WTC11 (cell line): ENCODE measurements at places on chromosomes 7 and 10. TPM values are rescaled to one million over a fixed set of nuclear protein-coding genes. Genes with fewer than 3 reads are reported as not detected.
A peak's percentile ranks its signal among the peaks of the same experiment; 100 is the strongest.

Gene OPN1SW
- not detected in 3 replicates for total RNA-seq

GRCh38 chr10:839550-840205 lies 91.8 kb downstream of the LARP4B start:
- no peak overlapping the region for H3K27ac ChIP-seq
- H3K4me1 ChIP-seq, result no peaks in the 10 kb centered on the region
- peaks cover 44% of the 10 kb centered on the region for H3K36me3 ChIP-seq

- no peak overlapping the region for H3K4me3 ChIP-seq
- peaks cover 6% of the 10 kb centered on the region for H3K4me1 ChIP-seq
- H3K27ac ChIP-seq, result no peak overlapping the region
- H3K36me3 ChIP-seq, result no peaks in the 10 kb centered on the region
- H3K27me3 ChIP-seq, result no peaks in the 10 kb centered on the region
- DNase-seq, result no peak
Measured at GRCh38 chr10:101451667-101452069, 97.7 kb downstream of the BTRC start.

DNA sequence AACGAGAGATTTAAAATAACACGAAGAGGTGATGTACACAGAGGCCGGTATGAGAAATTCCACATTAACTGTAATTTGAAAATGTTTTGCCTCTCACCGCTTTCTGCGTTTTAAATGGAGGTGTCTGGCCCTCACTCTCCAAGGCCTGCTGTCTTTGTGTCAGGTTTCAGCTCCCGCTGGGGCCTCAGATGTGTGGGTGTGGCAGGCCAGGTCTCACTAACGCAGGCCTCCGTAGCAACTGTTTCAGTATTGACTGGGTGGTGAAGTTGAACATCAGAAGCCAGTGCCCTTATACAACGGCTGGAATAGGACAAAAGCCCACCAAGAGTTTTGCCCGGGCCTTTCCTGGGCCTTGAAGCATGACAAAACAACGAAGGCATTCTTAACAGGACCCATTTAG lies 303.1 kb downstream of the ADARB2 start:
- H3K36me3 ChIP-seq, result peaks cover 20% of the 10 kb centered on the region
- no peak overlapping the region for H3K4me3 ChIP-seq
- H3K4me1 ChIP-seq, result peaks cover 30% of the 10 kb centered on the region
- H3K27me3 ChIP-seq, result peaks cover 5% of the 10 kb centered on the region; the same call in 1 of the 2 replicates

- peaks cover 16% of the 10 kb centered on the region for H3K36me3 ChIP-seq
- peak overlapping the region; percentile 99 for H3K27ac ChIP-seq
- H3K27me3 ChIP-seq, result no peaks in the 10 kb centered on the region
Measured at GRCh38 chr10:11197878-11198277, 180.2 kb downstream of the CELF2 start.

GRCh38 chr7:26428571-26428970 lies 136.9 kb downstream of the SNX10 start:
- no peak for DNase-seq
- no peaks in the 10 kb centered on the region for H3K36me3 ChIP-seq
- H3K4me1 ChIP-seq, result peaks cover 15% of the 10 kb centered on the region
- no peak overlapping the region for H3K27ac ChIP-seq

DNA sequence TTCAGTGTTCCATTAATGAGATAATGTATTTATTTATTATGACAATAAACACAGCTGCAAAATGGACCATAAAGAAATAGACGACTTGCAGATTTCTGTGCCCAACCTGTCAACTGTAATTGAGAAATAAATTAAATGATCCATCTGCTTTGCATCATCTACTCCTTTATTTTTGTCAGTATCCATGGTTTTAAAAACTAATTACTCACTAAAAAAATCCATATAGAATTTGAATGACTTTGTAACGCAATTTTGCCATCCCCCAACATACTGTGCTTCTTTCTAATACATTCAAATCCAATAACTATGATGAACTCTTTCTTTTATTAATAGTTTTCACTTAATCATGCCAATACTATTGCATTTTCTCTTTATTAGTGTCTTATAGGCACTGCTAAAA lies 388.5 kb upstream of the SORCS1 start:
- no peaks in the 10 kb centered on the region for H3K27me3 ChIP-seq
- no peak for DNase-seq
- peaks cover 16% of the 10 kb centered on the region for H3K4me1 ChIP-seq
- H3K4me3 ChIP-seq, result no peak overlapping the region
- H3K27ac ChIP-seq, result no peak overlapping the region

GRCh38 chr10:50415292-50415691 lies 164.0 kb upstream of the ASAH2 start:
- DNase-seq, result no peak
- H3K36me3 ChIP-seq, result no peaks in the 10 kb centered on the region
- no peaks in the 10 kb centered on the region for H3K27me3 ChIP-seq
- peaks cover 48% of the 10 kb centered on the region for H3K4me1 ChIP-seq
